Activated CD4-positive, alpha-beta T cell treated with anti-CD3 and anti-CD28 coated beads, Interleukin-2, amount 50 U/mL, for 48 hours (primary cell): ENCODE measurements at places on chromosomes 12 and 14.
A peak's percentile ranks its signal among the peaks of the same experiment; 100 is the strongest.

DNA sequence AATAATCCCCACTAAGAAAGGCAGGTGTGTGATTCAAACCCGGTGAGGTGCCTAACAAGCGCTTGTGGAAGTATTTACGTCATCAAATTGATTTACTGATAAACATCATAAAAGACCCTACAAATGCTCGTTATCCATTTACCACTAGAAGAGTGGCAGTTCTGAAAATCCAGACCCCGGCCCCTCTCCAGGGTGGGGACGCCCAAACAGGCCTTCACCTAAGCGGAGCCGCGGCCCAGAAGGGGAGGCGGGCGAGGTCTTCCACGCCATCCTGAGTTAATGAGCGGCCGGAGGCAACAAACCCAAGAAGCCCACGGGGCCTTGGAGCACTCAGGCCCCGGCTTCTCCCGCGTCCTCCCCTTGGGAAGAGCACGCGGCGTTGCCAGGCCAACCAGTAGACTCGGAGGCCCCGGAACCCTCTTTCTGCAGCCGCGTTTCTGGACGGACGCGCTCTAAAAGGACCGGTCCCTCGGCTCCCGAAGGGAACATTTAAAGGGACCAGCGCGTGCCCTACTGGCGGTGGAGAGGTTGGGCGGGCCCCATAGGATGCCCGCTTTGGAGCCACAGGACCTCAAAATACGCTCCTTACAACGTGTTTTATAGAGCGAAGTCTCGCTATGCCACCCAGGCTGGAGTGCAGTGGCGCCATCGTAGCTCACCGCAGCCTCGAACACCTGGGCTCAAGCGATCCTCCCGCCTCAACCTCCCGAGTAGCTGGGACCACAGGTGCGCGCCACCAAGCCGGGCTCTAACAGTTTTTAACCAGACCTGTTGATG lies 3.5 kb downstream of the PTPN21 start:
- DNase-seq, result peak; percentile 64

DNA sequence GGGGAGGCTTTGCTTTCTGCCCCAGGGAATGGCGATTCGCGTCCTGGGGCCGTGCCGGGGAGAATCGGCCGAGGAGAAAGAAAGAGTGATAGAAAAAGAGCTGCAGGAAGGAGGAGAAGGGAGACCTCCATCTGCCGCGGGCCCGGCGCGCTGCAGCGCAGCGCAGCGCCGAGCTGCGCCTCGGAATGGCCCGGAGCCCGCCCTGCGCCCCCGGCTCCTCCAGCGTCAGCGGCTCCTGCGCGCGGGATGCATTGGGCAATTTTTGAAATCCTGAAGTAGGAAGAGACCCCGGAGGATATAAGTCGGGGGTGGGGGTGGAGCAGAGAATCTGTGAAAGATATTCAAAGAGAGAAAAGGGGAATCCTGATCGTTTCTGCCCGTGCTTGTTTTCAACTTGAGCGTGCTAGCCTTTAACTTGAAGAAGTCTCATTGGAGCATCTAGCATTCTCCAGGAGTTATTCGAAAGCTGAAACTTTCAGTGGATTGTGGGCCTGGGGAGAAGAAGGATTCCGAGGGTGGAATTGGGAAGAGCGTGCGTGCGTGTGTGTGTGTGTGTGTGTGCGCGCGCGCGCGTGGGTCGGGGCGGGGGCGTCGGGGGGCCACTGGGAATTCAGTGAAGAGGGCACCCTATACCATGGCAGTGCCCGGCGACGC lies 441 bp downstream of the PDE3A start:
- DNase-seq, result no peak

GRCh38 chr14:34231626-34232025 lies 230.4 kb downstream of the SPTSSA start:
- DNase-seq, result no peak

GRCh38 chr12:126095748-126096510 lies 1030.7 kb downstream of the AACS start:
- no peak for DNase-seq

DNA sequence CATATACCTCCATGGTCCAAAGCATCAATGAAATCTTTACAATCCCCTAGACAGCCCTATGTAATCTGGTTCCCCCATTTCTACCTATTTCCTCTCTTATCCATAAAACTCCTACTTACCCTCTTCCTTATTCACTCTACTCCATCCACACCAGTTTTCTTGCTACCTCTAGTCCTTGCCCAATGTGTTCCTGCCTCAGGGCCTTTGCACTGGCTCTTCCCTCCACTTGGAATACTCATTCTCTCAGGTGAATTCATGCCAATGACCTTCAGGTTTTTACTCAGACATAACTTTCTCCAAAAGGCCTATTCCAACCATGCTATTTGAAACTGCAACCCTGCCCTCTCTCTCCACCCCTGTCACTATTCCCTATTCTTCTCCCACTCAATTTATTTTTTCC lies 138.7 kb upstream of the KRR1 start:
- no peak for DNase-seq

DNA sequence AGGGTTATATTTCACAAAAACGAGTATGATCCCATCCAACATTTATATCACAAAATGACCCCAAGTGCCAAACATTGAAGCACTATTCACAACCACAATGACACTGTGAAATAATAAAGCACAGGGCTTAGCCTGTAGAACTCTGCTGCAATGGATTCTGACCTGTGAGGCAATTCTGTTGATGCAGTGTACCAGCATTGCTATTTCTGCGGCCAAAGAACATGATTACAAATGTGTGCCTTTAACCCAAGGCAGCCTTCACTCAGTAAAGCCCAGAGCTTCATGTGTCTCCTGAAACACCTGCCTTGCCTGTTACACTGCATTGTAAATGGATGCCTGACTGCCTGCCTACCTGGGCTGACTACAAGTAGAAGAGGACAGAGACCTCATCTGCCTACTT lies 158.0 kb downstream of the PPM1H start:
- no peak for DNase-seq

DNA sequence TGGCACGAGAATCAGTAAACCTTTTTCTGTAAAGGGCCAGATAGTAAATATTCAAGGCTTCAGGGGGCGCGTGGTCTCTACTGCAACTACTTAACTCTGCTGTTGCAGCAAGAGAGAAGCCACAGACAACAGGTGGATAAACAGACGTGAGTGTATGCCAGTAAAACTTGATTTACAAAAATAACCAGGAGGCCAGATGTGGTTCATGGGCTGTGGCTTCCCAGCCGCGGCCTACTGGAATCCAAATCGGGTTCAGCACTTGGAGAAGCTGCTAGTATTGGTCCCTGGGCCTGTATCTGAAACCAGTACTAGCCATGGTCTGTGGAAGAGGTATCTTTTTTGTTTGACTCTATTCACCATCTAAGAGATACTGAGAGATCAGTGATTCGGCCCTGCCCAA lies 13.3 kb downstream of the PPP2R5C start:
- no peak for DNase-seq

- no peak for DNase-seq
Observed at GRCh38 chr14:89564989-89565388, 148.0 kb upstream of the FOXN3 start.

- DNase-seq, result peak; percentile 69
Observed at GRCh38 chr12:47949441-47950341, 13.7 kb upstream of the TMEM106C start.

GRCh38 chr14:73633116-73634010 lies 11.4 kb upstream of the DNAL1 start:
- peak; percentile 61 for DNase-seq

DNA sequence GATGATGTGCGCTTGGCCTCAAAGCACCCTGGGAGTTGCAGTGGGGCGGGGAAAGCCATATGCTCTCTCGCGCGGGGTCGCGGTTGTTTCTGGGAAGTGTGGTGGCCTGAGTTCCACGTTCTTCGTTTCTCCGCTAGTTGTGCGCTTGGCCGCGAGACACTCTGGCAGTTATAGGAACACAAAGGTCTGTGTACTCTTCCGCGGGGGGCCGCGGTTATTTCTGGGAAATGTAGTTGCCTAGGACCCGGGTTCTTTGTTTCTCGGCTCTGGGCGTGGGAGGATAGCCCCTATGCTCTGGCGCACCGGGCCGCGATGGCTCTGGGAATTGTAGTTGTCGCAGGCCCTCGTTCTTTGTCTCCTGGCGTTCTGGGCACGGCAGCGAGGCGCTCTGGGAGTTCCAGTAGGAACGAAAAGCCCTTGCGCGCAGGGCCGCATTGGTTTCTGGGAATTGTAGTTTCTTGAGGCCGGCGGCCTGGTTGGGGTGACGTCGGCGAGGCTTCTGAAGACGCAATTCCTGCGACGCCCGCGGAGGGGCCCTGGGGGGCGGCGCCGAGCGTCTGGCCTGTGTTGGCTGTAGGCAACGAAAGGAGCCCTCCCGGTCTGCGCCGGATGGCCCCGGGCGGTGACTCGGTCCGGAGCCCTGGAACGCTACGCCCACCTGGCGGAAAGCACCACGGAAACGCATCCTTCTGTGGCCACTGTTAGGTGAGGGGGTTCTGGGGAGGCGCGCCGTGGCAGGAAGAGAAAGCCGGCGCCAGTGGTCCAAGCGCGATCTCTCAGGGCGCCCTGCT lies at the start of gene ZNF140:
Gene ZNF140 (plus strand): TSS at position 556 of the 791 bp plus-strand sequence. CDS start 398 bp downstream, outside the sequence.
- peak; percentile 92 for DNase-seq

DNA sequence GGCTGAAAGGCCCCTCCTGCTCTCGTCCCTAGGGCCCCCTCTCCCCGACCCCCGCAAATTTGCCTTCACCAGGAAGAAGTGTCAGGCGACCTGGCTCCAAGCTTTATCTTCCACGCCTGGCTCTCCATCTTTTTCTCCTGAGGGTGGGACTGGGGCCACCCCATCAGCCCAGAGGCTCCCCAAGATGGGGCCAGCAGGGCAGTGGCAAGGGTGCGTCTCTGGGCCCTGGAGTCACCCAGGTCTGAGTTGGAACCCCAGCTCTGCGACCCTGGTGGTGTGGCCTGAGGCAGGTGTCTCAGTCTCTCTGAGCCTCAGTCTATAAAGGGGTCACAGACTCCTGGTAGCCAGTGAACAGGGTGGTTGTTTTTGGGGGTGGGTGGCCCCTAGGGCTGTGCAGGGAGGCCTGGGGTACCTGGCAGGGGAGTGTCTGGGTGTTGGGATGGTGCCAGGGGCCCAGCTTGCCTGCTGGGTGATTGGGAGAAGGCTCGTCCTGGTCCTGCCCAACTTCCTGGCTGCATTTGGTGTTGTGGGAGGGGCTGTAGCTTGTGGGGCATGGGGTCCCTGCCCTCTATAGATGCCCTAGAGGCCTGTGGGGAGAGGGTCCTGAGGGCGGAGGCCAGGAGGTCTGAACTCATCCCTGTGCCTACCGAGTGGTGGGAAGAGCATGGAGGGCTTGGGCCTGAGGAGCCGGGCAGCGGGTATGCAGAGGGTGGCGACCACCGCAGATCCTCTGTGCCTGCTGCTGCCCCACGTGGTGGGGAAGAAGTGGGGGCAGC lies 7.6 kb downstream of the KIF26A start:
- DNase-seq, result no peak
